GM18507 (cell line): ENCODE measurements at places on chromosomes 1 and 21.

DNA sequence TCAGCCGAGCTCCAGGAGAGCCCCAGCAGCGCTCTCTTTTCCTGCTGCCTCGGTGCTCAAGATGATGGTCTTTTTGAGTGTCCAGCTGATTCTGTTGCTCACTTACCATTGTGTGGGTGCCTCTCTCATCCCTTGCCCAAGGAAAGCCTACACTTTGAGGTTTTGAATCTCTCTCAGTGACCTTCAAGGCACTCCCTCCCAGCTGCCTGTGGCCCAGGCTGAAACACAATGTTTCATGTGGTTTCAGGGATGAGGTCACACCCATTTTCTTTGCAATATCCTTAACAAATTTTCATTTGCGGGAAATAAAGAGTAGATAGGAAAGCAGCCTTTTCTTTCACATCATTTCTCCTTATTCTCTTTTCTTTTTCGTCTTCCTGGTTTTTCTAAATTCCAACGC lies 12.6 kb upstream of the MRPS14 start:
- no peak for DNase-seq

DNA sequence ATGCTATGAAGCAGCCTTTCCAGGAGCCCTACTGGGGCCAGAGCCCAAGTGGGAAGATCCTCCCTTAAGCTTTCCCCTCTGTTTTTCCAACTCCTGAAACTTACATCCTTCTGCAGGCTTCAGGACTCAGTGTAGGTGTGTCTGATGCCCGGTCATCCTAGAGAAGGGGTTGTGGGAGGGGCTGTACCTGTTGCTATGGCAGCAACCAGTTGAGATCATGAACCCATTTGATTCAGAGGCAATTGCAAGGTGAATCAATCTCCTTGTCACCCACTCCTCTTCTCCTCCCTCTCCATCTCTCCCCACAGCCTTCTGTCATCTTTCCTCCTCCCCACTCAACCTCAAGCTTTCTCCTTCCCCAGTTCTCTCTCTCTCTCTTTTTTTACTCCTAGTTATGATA lies 151.8 kb downstream of the CACNA1E start:
- DNase-seq: no peak

GRCh38 chr1:197394831-197395608 lies 127.0 kb downstream of the CRB1 start:
- DNase-seq: no peak

- no peak for DNase-seq
These were observed 124.5 kb downstream of the IGSF21 start for GRCh38 chr1:18232052-18232451.

DNA sequence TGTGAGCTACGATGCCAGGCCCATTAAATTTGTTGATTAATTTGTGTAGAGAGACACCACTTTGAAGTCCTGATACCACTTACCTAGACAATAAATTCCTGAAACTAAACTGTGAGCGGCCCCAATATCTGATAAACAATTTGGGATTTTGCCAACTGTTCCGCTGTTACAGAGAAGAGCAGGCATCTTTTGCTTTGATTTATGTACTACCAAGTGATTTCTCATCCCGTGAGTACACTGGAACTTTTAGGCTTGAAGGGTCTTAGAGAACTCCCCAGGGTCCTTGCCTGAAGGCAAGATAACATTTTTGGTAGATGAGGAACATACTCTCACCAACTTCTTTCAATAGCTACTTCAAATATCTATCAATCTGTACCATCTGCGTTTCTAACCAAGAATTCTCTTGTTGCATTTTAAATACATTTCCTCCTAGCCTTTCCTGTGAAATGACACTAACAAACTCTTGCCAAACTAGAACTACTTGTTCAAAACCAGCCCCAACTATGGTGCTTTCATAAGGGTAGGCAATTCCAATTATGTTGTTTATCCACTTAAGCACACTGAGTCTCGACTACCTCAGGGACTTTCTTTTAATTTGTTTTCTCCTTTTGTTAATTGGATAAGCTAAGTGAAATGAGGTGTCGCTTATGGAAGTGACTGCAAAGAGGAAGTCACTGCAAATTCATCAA lies 23.2 kb upstream of the SLC30A1 start:
- no peak for DNase-seq

GRCh38 chr1:219806642-219807041 lies 121.7 kb downstream of the SLC30A10 start:
- DNase-seq: no peak

DNA sequence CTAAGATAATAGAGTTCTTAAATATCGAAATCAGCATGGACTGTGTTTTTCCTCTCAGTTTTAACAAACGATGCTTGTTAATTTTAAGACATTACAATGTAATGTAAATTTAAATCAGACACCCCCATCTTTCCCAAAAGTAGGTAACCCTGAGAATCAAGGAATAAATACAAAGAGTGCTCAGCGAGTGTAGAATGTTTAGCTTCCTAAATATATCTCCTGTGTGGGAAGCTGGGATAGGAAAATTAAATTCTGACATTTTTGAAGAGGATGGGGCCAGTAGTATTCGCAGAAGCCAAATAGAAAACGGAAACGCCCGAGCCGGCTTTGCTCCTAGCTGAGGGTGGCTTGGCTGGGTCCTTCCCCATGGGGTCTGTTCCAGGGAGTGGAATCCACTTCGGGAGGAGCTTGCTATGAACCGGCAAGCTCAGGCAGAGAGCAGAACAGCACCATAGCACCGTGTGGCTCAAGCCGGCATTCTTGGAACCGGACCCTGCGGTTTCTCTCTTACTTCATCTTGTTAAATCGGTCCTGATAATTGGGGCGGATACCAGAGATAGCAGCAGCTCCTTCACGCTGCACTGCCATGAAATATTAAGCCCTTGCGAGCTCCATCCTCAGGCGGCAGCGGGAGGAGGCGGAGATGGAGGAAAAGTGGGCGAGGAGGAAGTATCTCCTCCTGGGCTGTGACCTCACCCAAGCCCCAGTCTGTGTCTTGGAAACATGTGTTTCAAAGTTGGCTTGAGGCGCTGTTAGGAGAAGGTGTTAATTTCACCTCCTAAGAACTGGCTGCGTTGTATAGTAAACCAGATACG lies 24.9 kb downstream of the MAP3K7CL start:
- no peak for DNase-seq

DNA sequence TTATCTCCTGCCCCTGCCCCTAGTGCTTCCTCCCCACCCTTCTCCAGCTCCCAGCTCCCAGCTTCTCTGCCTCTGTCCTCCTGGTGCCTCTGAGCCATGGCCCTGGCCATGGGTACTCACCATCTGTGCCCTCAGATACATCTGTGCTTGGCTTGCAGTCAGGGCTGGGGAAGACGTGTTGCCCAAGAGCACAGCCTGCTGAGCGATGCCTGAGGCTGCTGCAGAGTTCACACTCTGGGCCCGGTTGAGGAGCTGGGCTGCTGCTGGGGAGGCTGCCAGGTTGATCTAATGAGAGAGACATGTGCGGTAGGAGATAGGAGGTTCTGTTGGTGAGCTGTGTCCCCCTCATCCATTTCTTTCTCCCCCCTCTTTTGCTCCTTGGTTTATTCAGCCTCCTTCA lies 49.4 kb upstream of the A3GALT2 start:
- no peak for DNase-seq

DNA sequence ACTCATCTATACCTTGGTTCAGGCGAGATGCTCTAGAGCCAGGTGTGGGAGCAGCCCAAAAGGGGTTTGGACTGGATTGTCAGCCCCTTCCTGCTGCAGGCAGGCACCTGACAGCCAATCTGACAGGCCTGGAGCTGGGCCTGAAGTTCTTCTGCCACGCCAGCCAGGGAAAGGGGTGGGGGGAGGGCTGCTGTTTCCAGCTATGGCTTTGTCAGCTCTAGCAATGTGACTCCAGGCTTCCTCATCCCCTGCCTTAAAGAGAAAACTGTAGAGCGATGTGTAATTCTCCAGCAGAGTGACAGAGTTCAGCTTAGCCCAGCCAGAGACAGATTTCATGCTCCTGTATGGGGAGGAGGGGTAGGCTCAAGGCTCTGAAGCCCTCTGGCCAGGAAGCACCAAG lies 30.3 kb downstream of the WNT4 start:
- DNase-seq: no peak

DNA sequence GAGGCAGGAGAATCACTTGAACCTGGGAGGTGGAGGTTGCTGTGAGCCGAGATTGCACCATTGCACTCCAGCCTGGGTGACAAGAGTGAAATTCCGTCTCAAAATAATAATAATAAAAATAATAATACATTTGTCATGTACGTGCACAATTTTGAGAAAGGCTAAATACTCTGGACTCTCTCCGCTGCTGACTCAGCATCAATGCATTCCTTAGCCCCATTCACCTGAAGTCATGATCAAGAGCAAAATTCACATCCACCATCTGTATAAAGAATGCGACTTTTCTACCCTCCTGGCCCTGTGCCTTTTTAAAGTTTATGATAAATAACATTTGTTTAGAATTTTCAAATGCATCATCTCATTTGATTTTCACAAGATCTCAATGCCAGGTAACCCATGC lies 35.5 kb upstream of the MAP1LC3C start:
- DNase-seq: no peak

- DNase-seq: no peak
These were observed 4.4 kb downstream of the B3GALT2 start for GRCh38 chr1:193181985-193182384.

- DNase-seq: no peak
These were observed 49.2 kb downstream of the VPS13D start for GRCh38 chr1:12279003-12279402.

- DNase-seq: no peak
These were observed 15.0 kb downstream of the OXCT2 start for GRCh38 chr1:39755965-39756659.

GRCh38 chr1:46550751-46551231 lies 656 bp downstream of the KNCN start:
- DNase-seq: no peak

DNA sequence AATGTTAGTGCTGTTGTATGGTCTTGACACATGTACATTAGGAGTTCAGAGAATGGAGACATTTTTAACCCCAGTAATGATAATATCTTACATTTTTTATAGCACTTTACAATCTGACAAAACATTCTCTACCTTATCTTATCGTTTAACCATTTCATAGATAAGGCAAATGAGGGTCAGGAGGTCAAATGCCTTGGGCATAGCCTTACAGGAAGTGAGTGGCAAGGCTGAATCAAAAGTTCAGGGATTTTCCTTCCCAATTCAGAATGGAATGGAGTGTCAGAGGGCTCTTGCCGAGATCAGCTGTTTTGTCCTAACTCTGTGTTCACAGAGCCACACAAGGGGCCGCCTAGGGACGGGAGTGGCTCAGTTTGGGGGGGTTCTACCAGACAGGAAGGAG lies 57.6 kb upstream of the AK4 start:
- no peak for DNase-seq

DNA sequence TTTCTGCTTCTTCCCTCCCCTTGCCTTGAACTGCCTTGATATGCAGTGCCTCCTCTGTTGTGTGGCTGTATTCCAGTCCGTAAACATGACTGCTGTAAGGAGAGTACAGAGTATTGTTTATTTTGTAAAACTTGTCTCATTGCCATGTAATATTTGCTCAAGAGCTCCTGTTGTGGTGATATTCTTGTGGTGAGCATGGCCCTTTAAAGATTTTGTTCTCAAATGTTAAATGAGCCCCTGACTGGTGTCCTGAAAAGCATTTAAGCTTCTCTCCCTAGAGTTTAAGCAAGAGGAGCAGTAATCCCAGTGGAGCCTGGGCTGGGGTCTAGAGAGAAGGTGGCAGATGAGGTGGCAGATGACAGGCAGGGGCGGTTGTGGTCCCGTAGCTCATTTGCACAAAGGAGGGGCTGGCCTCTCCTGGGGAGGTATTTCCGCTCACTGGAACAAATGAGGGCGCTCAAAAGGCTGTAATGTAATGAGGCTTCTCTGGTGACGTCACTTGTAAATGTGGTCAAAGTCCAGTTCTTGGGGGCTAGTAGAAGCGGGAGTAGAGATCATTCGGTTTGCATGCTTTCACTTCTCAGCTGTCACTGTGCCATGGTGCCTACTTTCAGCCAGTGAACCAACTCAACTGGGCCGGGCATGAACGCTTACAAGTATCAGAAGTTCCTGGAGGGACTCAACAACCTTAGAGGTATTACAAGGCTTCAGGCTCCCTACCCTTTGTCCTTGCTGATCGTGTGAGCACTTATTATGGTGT lies 46.0 kb upstream of the MACF1 start:
- DNase-seq: peak; percentile 5

- DNase-seq: no peak
These were observed 299.6 kb downstream of the LMX1A start for GRCh38 chr1:165056914-165057313.

DNA sequence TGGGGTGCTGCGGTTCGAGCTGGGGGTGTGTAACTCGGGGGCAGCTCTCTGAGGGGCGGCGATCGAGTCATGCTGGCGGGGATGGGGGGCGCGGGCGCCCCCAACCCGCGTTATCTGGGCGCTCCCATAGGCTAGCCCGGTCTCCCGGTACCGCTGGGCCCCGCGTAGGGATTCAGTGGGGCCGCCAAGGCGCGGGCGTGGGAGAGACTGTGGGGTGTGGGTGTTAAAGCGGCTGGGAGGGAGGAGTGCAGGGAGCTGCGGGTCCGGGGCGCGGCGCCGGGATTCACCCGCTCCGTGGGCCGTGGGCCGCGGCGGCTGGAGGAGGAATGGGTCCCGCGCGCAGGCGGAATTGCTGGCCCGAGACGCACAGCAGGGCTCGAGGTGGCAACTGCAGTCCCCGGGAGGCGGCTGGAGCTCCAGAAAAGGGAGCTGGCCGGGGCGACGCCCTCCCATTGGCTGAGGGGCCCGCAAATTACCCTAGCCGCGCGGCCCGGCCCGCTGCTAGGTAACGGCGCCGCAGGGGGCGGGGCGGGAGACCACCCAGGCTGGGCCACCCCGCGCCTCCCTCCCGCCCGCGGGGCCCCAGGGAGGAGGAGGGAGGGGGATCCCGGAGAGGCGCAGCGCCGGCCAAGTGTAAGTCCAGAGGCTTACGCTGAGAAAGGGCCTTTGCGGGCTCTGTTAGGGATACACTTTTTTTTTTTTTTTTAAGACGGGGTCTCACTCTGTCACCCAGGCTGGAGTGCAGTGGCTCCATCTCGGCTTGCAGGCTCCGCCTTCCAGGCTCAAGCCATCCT lies at the start of gene PTCH2:
TSS of gene PTCH2 (minus strand) at position 392 of the 794 bp plus-strand sequence. CDS start at position 71, 321 bp downstream.
- no peak for DNase-seq

DNA sequence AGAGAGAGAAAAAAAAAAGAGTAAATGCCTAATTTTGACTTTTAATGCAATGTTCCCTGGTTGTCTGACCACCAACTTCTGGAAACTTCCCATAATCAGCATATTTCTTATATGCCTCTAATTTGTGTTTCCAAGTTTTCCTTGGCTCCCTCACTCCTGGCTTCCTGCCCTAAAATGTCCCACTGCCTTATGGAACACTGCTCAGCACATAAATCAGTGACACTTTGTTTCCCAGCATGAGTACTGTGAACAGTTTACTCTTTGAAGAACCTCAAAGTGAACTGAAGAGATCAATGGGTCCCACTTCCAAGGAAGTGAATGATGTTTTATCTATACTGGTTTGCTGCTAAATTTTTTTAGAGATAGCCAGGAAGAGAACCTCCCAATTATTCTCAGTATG lies 271.3 kb upstream of the PRMT6 start:
- DNase-seq: no peak
